ENCODE measurements at places on chromosomes 5 and 9.

- no peak for DNase-seq
Observed at GRCh38 chr5:56746553-56747339, 68.6 kb upstream of the MAP3K1 start.

DNA sequence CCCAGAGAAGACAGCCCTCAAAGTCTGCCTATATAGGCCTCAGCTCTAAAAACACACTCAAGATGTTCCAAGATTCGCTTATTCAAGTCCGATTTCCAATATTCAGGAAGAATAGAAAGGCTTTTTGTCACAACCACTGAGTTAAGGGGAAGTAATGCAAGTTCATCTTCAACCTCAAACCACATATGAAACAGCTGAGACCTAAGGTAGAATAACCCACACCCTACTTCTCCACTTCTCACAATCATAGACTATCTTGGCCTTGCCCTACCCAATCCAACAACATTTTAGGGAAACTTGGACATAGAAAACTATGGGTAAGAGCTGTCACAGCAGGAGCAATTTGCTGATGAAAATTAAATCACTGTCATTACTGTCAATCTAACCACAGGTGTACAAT lies 152.0 kb upstream of the LRRTM2 start:
- DNase-seq: no peak

- no peak for DNase-seq
Observed at GRCh38 chr5:32390819-32391591, 53.5 kb downstream of the ZFR start.

DNA sequence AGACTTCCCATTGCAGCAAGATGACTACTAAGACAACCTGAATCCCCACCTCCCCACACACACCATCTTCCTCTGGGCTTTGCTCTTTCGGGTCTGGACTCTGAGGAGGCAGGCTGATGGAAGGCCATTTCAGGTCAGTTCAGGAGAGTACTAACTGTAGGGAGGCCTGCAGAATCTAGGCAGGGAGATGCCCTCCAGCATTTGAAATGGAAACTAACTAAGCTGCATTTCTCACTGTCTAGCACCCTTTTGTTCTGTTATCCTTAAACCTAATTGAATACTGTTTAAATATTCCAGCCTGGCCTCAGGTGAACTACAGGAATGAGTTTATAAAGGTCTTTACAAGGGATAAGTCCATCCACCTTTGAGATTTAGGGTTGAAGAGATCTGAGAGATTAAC lies 4.9 kb upstream of the TBCA start:
- no peak for DNase-seq

DNA sequence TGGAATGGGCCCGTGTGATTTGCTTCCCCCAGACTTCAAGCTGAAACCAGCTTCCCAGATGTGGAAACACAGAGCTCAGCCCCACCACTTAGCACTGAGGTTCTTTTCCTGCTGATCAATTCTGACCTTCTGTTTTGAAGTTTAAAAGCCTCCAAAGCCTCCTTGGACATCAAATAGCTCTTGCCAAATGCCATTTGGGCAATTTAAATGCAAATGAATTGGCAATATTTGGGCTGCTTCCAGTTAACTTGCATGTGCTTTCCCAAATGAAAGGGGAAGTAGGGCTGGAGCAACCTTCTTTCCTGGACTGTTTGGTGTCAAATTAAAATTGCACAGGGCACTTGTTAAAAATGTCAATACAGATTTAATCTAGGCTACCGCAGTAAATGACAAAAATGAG lies 710.5 kb downstream of the TLR4 start:
- no peak for DNase-seq

- no peak for DNase-seq
Observed at GRCh38 chr9:137878146-137878941, 762 bp downstream of the CACNA1B start.

GRCh38 chr5:139120521-139120920 lies 77.6 kb downstream of the SIL1 start:
- DNase-seq: peak; percentile 17

- DNase-seq: no peak
Observed at GRCh38 chr5:61897251-61897650, 408.8 kb upstream of the KIF2A start.

GRCh38 chr5:96595300-96596090 lies 66.7 kb upstream of the CAST start:
- DNase-seq: no peak

GRCh38 chr5:86986837-86987236 lies 280.8 kb upstream of the RASA1 start:
- DNase-seq: no peak

DNA sequence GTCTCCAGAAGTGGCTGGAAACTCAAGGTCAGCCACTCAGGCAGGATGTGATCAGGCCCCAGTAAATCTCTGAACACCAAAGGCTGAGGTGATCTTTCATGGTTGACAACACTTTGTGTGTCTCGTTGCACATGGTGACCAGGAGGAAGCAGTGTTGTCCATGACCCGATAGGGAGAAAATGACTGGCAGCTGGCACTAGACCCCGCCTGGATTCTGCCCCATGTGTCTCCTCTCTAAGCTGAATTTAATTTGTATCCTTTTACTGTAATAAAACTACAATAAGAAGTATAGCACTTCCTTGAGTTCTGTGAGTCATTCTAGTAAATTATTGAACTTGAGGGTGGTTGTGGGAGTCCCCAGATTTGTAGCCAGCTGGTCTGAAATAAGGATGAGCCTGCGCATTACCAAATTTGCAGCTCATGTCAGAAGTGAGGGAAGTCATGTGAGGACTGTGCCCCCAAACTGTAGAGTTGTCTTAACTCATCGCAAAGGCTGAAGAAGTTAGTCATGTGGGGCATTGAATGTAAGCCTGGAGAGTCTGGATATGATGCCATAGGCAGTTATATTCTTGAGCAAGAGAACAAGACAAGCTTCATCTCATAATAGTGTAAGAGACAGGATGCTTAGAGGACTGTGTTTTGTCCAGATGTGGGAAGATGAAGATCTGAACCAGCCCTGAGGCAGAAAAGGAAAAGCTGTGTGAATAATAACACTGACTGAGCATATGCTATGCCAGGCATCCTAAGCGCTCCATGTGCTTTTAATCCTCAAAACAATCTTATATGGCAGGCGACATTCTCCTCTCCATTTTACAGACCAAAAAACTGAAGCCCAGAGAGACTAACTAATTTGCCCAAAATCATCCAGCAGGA lies 55.9 kb downstream of the TMEM215 start:
- DNase-seq: no peak

DNA sequence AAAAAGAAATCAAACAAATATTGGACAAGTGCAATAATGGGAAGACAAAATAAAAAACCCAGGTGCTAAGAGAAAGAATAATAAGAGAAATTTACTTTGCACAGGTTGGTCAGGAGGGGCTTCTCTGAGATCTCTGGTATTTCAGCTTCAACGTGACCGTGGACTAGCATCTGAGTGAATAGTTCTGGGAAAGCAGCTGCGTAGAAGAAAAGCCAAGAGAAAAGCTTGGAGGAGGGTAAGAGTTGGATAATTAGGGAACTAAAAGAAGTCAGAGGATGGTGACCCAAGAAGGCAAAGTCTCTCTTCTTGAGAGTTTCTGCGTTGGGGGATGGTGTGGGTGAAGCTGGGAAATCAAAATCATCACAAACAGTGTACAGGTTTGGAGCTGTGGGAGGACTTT lies 41.6 kb downstream of the YIPF5 start:
- DNase-seq: no peak

DNA sequence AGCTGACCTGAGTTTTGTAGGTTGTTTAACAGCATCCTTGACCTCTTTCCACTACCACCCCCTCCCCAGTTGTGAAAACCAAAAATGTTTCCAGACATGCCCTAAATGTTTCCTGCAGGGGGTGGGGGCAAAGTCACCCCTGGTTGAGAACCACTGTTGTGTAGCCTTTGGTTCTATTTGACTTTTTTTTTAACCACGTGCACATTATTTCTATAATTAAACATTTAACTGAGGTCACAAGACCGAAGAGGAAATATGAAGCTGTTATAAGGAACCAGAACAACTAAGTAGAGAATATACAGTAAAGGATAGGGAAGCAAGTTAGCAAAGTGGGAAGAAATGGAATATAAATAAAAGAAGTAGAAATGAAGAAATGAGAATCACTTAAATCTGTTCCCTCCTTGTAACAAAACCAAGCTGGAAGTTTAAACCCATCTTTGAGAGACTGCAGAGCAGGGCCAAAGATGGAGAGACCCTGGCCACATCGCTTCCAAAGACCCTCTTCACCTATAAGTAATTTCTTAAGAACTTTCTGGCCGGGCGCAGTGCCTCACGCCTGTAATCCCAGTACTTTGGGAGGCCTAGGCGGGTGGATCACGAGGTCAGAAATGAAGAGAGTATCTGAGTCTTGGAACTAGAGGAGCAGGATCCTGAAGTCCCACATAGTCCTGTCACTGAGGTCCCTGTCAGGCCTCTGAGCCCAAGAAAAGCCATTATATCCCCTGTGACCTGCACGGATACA lies 14.4 kb downstream of the SIT1 start:
- DNase-seq: no peak

DNA sequence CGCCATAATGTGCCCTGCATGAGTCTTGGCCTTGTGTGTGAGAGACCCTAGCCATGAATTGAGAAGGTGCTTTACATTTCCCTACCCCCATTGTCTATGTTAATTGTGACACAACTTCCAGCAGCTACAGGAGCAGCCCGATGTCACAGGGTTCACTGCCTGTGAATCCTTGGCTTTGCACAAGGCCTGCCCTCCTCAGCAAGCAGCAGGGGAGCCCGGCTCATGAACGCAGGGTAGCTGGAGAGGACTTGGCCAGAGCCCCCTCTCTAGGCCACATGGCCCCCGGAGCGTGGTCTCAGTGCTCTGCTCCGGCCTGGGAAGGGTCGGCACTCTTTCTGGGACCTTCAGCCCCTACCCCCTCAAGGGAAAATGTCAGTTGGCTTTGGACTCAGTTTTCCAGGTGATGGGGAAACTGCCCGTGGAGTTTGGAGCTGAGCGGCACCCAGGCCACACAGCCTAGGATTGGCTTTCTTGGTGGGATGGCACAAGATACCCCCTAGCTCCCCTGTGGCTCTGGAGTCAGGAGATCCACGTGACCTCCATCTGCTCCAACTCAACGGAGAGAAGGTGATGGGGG lies 160.8 kb downstream of the DAB2IP start:
- DNase-seq: no peak

GRCh38 chr5:132098151-132098594 lies 24.6 kb downstream of the CSF2 start:
- DNase-seq: no peak

DNA sequence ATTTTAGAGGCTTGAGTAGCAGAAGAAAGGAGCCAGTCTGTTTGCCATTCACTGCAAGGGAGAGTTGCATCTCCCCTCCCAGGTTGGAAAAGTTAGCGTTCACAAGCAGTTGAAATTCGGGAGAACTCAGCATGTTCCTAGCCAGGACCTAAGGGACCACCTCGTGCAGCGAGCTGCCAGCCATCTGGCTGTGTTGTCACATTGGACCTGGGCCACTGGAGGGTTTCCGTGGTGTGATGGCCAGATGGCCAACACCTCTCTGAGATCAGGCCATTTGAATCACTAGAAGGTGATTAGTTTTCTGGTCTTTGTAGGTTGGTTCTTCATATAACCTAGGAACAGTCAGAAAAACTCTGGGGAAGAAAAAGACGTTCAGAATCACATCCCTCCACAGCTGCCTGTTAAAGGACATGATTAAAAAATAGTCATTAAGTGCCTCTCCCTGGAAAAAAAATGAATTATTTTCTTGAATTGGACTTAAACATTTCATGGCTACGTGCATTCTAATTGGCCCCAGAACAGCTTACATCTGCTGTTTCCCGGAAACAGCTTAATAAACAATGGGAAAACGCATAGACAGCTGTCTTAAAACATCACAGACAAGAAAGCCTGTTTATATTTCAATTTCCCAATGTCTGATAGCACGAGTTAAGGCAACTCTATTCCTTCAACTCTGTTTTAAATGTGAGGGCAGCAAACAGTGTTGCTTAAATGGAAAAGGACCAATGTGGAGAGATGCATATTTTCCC lies 303.9 kb downstream of the TENT4A start:
- DNase-seq: no peak

- no peak for DNase-seq
Observed at GRCh38 chr9:69218166-69218565, 44.1 kb downstream of the TJP2 start.

GRCh38 chr5:56449071-56449640 lies 216.0 kb upstream of the ANKRD55 start:
- no peak for DNase-seq

GRCh38 chr9:116390303-116391228 lies 237.0 kb downstream of the PAPPA start:
- DNase-seq: no peak

GRCh38 chr5:90099099-90099498 lies 310.5 kb downstream of the CETN3 start:
- DNase-seq: no peak

DNA sequence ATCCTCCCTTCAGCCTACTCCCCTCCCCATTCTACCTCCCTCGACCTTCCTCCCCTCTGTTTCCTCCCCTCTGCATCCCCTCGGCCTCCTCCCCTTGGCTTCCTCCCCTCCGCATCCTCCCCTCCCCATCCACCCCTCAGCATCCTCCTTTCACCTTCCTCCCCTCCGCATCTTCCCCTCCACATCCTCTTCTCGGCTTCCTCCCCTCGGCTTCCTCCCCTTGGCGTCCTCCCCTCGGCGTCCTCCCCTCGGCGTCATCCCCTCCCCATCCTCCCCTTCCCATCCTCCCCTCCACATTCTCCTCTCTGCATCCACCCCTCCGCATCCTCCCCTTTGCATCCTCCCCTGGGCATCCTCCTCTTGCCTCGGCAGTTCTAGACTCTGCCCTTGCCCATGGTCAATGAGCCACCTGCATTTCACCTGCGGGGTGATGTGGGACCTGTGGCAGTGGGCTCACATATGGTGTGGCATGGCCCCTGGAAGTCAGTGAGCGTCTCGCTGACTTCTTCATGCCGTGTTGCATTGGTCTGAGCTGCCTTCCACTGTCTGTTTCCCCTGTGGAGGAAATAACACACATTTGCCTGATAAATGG lies 113.0 kb downstream of the WNK2 start:
- no peak for DNase-seq

DNA sequence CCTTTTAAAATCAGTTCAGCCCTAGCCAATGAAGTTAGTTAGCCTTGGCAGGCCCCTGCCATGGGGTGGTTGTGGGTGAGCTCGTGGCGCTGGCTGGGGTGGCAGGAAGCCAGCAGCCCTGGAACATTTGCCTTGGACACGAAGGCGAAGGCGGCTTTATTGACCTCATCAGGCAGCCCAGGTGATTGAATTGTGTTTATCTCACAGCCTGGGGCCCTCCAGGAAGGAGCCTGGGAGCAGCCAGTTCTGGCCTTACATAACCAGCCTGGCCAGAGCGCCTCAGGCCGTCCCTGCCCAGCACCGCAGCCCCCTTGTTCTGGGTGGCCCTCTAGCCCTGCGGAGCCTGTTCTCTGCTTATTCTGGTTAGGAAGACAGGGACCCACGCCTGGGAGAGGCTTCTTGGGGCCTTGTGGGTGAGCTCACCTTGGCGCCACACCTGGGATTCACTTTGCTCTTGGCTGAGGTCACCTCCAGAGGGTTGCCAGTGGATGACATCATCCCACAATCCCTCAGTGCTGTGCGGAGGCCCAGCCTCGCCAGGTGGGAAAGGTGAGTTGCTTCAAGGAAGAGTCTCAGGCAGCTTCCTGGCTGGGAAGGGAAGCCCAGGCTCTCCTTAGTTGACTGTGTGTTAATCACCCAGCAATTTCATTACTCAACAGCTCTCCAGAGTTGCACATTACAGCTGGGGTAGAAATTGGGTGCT lies 54.4 kb upstream of the RPL26L1 start:
- DNase-seq: no peak

- DNase-seq: no peak
Observed at GRCh38 chr9:84781458-84781857, 111.9 kb downstream of the NTRK2 start.

All from occipital lobe (tissue), 3 donors.